ENCODE measurements at places on chromosomes 1 and 21.

DNA sequence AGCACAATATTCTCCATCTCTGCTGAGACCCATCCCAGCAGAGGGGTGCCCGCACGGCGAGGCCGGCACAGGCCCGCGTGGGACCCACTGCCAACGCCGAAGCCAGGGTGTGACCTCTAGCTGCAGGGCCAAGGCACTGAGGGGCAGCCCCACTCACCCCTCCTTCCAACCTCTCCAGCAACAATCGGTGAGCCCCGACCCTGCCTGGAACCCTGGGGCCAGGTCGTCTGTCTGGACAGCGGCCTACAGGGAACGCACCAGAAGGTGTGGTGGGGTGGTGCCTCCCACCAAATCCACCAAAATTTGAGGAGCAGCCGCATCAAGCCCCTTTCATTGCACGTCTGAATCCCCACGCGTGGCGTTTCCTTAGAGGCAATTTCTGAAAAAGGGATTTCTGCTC, 63.0 kb upstream of the ADARB1 start:
- no peak for DNase-seq

DNA sequence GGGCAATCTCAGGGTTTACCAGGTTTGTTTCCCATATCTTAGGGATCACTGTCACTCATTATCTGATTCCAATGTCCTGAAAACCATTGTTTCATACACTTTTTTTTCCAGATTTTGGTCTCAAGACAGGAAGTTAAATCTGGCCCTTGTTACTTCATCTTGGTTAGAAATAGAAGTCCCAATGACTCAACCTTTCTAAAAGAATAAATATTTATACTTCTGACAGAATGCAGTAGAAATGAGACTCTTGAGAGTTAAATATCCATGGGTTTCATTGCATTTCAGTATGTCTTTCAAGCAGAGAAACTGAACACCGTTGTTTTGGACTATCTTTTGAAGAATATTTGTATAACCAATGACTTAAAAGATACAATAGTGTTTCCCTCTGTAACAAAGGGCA, 19.8 kb upstream of the VCAM1 start:
- no peak for DNase-seq

- no peak for DNase-seq
Measured at GRCh38 chr21:32878661-32879060, 107.1 kb upstream of the PAXBP1 start.

GRCh38 chr1:92118826-92119225, 38.7 kb downstream of the BTBD8 start:
- DNase-seq = no peak

DNA sequence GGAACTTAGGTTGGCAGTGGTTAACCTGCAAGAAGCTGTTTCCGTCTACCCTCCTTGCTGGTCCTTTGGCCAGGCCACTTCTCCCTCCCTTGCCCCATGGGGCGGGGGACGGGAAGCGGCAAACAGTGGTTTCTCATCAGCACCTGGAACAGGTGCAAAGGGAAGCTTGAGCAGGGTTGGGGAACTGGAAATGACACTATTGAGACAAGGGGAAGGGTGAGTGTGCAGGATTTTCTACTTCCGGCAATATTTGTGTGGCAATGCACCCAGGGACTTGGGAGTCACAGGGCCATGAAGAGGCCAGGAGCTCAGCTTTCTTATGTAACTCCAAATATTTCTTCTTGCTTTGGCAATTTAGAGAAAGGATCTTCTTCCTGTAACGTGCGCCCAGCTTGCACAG, 29.0 kb upstream of the SARS1 start:
- no peak for DNase-seq

DNA sequence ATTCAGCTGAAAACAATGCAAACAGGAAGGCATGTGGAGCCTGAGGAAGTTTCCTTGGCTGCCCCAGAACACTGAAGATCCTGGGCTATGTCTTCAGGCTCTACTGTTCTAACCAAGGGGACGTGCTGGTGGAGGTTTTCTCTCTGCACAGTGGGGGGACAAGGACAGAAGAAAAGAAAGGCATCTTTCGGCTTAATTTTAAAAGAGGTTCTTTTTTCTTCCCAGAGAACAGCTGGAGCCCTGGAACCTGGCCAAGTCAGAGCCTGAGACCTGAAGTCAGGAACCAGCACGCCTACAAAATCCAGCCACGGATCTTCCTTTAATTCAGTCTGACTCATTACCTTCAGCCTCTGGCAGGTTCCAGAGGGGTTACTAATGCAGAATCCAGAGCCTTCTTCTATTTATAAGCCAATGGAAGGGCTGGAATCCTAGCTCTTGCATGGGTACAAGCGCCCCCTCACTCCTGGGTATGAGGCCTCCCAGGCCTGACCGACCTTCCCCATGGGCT, 19.8 kb downstream of the CTNNBIP1 start:
- DNase-seq = no peak

GRCh38 chr1:10621906-10622305, 147.2 kb downstream of the PEX14 start:
- no peak for DNase-seq

DNA sequence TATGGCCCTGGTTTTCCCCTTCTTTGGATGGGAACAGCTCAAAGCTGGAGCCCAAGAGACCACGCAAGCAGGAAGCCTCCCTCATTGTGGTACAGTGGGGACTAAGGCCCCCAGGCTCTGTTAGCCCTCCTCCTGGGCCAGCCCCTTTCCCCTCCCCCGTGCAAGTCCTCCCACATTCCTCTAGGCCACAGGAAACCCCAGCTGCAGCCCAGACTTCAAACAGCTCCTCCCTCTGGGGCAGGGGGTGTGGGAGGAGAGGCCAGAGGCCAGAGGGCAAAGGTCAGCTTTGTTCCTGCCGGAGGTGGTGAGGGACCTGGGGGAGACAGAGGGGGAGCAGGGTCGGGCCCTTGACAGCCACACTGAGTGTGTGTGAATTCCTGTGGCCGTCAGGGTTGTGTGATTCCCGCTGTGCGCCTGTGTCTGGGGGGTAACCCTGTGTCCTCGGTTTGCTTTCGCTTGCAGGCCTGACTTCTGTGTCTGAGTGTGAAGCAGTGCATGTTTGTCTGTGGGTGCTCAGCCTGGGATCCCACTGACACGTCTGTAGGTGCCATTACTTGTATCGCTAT, 3.4 kb upstream of the AHDC1 start:
- no peak for DNase-seq

GRCh38 chr1:204564835-204565234, 48.6 kb downstream of the MDM4 start:
- no peak for DNase-seq

Data from SIG-M5 (cell line).